ENCODE measurements at places on chromosomes 7 and 10.

- DNase-seq: no peak
Observed at GRCh38 chr7:155612658-155613057, 31.8 kb upstream of the RBM33 start.

DNA sequence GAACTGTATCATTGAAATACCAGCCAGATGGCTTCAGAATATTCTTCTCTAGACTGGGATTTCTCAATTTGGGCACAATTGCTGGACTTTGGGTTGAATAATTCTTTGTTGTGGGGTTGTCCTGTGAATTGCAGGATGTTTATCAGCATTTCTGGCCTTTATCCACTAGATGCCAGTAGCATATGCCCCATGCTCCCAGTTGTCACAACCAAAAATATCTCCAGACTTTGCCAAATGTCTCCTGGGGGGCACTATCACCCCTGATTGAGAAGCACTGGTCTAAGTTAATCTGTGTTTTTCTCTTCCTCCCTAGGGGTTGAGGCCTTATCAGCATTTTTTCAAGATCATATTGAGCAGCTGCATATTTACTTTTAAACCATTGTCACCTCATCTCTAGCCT, 204.9 kb upstream of the SP8 start:
- DNase-seq: no peak

DNA sequence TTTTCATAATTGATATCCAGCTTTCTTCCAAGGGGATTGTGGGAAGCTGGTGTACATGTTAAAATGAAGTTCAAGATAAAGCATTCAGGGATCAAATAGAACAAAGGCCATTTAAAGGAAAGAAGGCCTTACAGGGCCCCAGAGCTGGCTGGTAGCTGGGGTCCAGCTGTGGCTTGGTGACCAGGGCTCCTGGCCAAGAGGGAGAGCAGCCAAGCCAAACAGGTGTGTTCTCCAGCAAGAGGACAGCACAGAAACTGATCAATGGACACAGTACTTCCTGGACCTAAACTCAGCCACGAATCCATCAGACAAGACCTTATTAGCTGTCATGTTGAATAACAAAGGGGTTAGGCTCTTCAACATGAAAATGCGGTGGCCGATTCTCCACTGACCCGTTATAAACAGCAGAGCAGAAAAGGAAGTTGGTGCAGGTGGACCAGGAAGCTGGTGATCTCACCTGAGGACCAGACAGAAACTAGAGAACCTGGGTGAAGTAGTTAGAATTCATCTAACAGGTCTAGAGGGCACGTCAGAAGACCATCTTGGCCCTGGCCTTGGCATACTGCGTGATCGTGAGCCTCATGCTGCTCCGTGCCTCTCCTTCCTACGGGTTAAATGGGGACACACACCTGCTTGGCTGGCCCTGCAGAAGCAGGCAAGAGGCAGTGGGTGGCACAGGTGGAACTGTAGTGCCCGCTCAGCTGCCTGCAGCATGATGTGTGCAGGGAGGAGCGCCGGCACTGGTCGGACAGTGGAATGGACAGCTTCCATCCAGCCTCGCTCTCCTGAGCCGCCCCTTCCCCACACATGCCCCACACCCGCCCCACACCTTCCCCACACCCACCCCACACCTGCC, 53.8 kb downstream of the PARP12 start:
- DNase-seq: no peak

GRCh38 chr7:83769407-83769806, 120.5 kb upstream of the SEMA3E start:
- no peak for DNase-seq

- DNase-seq: no peak
Observed at GRCh38 chr7:424961-425793, 94.5 kb downstream of the PDGFA start.

GRCh38 chr10:77591238-77591880, 46.2 kb downstream of the KCNMA1 start:
- DNase-seq: no peak

DNA sequence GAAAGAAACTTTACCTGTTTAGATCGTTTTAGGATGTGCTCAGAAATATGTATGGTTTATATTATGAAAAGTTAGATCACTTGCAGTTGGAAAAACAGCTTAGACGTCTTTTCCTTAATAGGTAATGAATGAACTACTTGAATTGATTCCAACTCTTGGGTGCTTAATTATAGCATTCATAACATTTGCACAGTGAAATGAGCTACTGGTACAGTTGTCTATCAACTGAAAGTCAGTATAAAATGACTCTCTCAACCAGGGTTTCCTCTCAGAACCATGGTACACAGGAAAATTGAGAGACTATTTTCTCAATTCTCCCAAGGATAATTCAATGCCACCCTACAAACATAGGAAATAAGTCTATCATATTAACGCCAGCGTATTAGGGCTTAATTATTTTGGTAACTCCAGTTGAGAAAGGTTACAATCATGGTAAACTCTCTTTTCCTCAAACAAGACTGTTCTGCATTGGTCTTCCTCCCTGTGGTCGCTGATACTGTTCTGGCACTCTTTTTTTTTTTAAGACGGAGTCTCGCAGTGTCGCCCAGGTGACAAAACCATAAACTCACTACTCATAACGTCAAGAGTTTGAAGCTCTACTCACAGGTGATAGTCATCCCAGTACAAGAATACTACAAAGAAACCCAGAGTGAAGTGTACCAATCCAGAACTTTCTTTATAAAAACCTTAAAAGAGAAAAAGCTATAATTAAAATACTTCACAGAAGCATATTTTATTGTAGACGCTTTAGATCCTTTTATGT, 2.0 kb downstream of the ANLN start:
- DNase-seq: no peak

- DNase-seq: no peak
Observed at GRCh38 chr7:28990200-28990960, 32.2 kb upstream of the TRIL start.

All from stimulated activated CD4-positive, alpha-beta T cell treated with anti-CD3 and anti-CD28 coated beads, Interleukin-2, amount 100 ng/mL, for 48 hours (primary cell).